ENCODE measurements at places on chromosomes 11 and 22.

DNA sequence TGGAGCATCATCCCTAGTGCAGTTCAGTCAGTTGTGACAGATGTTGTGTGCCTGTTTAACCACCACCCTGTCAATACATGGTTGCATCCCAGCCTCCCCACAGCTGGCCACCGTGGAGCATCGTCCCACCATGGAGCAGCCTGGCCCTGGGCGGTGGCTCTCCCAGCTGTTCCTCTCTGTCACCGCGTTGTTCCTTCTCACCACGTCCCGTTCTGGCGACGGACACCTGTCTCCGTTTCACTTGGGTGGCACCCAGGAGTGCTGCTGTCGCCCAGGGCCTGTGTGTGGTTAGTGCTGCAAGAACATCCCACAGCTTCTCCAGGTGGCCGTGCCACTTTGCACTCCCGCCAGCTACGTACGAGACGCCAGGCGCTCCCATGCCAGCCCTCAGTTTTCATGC is 26.5 kb downstream of the MUC6 start:
- DNase-seq: no peak

DNA sequence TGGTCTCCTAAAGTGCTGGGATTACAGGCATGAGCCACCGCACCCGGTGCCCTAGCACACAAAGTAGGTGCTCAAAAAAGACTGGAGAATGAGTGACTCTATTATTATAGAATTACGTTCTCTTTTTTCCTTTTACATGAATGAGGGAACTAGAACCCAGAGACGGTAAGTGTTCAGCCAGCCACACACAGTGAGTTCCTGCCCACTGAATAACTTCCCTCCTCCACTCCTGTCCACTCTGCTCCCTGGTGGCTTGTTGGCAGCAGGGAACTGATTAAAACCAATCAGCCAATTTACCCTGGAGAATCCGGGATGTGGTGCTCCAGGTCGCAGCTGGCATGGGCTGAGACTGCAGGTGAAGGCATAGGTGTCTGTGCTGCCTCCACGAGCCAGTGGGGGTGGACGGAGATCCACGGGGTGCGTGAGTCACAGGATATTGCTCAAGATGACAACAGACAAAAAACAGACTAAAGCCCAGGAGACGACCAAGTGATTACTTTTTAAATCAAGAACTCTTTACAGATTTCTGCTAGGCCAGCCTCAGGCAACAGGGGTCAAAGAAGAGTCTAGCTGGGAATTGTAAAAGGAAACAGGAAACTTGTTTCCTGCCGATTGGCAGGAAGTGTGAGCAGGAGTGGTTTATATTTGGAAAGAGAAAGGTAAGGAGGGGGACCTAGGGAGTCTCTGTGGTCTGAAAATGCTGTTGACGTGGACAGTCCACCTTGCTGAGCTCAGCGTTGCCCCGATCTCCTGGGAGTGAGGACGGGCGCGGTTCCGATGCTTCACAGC is 95.2 kb upstream of the TP53I11 start:
- no peak for DNase-seq

DNA sequence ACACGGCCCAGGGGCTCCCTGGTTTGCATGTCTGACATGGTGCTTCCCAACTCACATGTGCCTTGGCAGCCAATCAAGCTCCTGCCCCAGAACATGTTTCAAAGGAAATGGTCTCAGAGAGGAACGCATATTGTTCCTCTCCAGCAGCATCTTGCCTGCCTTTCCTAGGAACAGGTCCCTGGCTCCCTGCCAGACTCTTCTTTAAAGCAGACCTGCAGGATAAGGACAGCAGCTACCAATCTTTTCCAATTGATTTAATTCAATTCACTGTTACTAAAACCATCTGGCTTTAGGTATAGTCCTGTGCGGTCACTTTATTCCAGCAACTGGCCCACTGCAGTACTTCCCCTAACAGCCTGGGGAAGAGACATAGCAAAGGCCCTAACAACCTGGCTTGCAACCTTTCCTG is 79.9 kb downstream of the AMBRA1 start:
- DNase-seq: no peak

DNA sequence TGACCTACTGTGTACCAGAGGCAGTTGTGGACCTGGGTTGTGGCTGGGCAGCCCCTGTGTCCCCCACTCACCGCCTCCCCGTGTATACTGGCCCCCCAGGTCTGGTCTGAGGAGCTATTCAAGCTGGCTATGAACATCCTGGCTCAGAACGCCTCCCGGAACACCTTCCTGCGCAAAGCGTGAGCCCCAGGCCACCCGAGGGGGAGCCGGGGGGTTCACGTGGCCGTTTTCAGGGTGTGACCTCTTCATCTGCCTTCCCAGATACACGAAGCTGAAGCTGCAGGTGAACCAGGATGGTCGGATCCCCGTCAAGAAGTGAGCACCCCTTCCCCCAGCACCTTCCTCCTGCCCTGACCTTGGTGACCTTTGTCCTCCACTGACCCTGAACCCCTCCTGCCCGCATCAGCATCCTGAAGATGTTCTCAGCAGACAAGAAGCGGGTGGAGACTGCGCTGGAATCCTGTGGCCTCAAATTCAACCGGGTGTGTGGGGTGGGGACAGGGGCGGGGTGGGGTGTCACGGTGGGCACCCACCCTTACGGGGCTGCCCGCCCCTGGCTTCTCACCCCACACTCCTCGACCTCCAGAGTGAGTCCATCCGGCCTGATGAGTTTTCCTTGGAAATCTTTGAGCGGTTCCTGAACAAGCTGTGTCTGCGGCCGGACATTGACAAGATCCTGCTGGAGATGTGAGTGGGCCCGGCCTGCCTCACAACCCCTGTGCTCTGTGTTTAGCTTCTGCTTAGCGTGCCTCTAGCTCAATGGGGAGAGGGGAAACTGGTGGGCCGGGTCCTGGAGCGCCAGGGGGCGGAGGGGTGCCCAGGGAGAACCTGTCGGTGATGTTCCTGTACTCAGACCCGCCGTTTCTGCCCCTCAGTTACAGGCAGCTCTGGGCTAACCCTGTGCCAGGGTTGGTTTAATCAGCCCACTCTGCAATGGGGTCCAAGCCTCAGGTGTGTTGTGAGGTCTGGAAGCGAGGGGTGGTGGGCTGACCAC is 4.1 kb downstream of the PLCB3 start:
- no peak for DNase-seq

DNA sequence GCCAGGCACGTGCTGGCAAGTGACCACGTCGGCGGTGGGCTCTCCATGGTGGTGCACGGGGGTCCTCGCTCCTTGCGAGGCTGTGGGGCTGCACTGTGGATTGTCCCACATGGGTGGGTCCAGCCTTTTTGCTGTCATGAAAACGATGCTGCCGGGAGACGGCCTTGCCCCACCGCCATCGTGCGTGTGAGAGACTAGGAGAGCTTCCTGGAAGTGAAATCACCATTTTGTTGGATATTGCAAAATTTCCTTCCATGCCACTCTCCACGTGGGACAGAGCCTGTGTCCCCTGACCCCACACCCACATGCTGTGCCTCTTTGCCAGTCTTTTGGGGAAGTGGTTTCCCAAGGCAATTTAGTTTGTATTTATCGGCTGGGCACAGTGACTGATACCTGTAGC is 18.2 kb upstream of the GRAMD4 start:
- no peak for DNase-seq

- peak; percentile 72 for DNase-seq
These were observed at the start of gene CLCF1 for GRCh38 chr11:67372993-67373647. TSS of gene CLCF1 (minus strand) at chr11:67373598. CDS start at chr11:67373539, 59 bp downstream.

GRCh38 chr11:61338783-61339489 is 5.9 kb downstream of the TKFC start:
- DNase-seq: no peak

GRCh38 chr22:39943337-39943736 is 16.9 kb upstream of the TMA7B start:
- DNase-seq: no peak

- DNase-seq: no peak
These were observed 5.4 kb upstream of the NDUFS8 start for GRCh38 chr11:68025047-68025446.

- DNase-seq: no peak
These were observed 97.3 kb downstream of the KIAA1671 start for GRCh38 chr22:25049770-25050169.

Data from D721Med (cell line).